Stimulated activated CD4-positive, alpha-beta T cell treated with anti-CD3 and anti-CD28 coated beads, Interleukin-15, amount 100 ng/mL, for 24 hours (primary cell): ENCODE measurements at places on chromosomes 4 and X.

GRCh38 chr4:76307660-76308014 is 1.1 kb downstream of the STBD1 start:
- DNase-seq, result no peak

DNA sequence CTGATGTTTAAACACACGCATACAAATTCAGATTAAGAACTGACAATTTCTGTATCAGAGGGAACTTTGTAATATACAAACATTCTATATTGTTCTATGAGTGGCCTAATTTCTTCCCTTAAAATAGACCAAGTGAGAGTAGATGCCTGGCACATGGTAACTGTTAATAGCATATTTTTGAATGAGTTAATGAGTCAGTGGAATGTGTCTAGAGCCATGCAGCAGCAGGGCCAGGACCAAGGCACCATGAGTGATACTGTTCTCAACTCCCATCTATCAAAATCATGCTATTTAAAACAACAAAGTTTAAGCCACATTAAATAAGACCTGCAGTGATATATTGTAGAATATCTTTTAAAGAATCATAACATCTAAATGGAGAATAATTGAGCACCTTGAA is 98.3 kb downstream of the ARHGAP24 start:
- no peak for DNase-seq

- DNase-seq, result peak; percentile 59
Measured at GRCh38 chr4:118265312-118266144, 87.3 kb downstream of the PRSS12 start.

DNA sequence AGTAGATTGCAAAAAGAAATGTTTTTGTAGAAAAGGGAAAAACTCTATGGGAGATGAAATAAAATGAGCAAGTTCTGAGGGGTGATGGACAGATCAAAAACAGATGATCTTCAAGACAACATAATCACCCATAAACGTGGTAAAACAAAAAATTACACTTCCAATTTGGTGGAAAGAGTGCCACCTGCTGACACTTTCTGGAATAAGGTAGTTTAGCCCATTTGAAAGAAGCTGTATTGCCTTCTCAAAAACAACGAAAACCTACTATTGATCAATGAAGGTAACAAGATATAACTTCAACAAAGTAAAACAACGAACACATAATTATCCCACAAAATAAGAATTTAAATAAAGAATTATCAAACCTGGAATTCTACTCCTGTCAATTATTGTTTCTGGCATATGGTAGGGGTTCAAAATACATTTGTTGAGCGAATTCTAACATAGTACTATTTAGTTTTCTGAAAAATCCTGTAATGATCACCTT is 2.5 kb downstream of the COQ2 start:
- peak; percentile 69 for DNase-seq

- no peak for DNase-seq
Measured at GRCh38 chrX:154805696-154806091, 409 bp upstream of the MPP1 start.

GRCh38 chr4:87985097-87985886 is 9.8 kb downstream of the SPP1 start:
- peak; percentile 53 for DNase-seq

- no peak for DNase-seq
Measured at GRCh38 chr4:1839282-1839681, 16.7 kb downstream of the LETM1 start.

DNA sequence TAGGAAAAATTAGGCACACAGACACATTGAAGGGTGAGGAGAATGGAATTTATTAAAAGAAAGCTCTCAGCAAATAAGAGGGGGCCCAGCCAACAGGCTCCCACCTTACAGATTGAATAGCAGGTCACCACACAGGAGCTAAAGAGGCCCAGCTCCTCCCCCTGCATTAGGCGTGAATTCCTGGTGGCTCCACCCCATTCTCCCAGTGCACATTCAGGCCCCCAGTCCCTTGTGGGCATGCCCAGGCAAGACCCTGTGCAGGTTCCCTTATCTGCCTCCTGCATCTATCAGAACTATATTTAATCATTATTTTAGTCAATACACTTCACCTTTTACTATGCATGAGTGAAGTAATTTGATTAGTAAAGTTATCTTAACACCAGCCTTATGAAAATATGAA is 856.3 kb upstream of the NDST4 start:
- DNase-seq, result no peak

GRCh38 chr4:71616168-71616811 is 167.6 kb downstream of the GC start:
- no peak for DNase-seq
